ENCODE measurements at places on chromosomes 11 and 22.

DNA sequence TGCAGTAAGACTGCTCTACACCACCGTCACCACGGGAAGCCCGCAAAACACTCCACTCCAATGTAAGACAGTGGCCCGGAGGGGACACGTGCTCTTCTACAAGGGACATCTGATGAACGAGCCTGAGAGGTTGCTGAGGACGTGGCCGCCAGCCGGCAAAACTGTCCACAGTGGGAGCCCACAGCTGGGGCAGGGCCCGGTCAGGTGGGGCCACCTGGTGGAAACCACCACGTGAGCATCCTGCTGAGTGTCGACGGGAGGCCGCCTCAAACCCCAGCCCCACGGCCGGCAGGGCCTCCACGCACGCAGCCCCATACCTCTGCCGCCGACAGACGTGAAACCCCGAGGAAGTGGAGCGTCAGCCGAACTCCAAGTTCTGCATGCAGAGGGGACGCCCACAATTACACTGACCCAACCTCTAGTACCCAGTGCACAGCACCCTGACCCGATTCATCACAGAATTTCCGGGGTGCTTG is 42.6 kb downstream of the BRD1 start:
- no peak for DNase-seq

DNA sequence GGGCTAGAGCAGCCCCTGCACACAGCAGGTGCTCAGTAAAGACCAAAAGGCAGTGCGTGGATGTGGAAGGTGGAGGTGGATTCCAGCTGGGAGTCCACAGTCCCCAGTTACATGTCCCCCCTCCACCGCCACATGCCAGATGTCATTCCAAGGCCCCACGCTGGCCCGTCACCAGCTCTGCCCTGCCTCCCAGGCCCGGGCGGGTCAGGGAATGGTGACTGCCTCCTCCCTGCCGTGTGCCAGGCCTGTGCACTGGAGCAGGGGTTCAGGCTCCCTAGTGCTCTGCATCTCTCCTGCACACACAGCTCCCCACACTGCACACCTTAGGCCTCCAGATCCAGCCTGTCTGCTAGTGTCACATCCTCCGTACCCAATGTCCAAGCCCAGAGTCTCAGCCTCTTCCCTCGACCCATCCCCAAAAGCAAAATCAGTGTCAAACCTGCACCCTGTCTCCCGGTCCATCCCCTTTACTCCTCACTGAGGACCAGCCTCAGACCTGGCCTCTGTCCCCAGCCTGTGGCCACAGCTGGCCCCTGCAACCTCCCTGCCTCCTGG is 40.2 kb upstream of the PRODH start:
- no peak for DNase-seq

DNA sequence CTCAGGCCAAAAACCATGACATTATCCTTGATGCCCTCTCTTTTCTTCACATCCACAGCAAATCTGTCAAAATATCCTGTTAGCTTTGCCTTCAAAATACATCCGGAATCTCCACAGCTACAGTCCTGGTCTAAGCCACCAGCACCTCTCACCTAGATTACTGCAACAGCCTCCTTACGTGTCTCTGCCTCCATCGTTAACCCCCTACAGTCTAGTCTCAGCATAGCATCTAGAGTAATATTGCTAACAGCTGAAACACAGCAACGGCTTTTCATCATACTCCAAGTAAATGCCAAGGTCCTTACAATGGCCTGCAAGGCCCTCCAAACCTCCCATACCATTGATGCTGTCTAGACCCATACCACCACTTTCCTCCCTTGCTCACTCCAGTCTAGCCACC is 4.4 kb downstream of the TSG101 start:
- no peak for DNase-seq

DNA sequence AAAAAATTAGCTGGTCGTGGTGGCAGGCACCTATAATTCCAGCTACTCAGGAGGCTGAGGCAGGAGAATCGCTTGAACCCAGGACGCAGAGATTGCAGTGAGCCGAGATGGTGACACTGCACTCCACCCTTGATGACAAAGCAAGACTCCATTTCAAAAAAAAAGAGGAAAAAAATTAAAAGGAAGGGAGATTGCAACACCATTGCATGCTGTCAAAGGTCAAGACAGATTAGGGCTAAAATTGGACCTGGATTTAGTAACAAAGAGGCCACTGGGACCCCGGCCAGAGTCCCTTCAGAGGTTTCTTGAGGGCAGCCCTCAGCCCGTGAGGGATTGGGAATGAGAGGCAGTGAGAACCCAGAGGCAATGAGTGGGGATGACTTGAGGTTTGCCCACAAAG is 8.2 kb upstream of the MAFF start:
- DNase-seq = peak; percentile 86

- DNase-seq = no peak
Observed at GRCh38 chr11:37451903-37452302, 853.9 kb upstream of the RAG2 start.

- peak; percentile 89 for DNase-seq
Observed at GRCh38 chr22:19962246-19962908, 20.8 kb upstream of the TXNRD2 start.

DNA sequence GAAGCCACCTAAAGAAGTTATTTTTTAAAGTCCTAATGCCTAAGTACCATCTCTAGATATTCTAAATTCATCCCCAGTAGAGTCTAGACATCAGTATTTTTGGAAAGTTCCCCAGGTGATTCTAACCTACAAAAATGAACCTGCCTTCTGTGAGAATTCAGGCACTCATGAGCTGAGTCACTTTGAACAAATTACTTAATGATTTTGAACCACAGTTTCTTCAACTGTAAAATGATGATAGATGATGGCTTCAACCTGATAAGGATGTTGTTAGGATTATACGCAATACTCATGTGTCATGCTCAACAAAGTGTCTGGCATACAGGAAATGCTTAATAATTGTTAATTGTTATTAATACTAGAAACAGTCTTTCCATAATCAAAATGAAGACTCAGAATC is 82.8 kb upstream of the OR5AK2 start:
- DNase-seq = no peak

GRCh38 chr11:6438979-6439571 is 1.7 kb downstream of the HPX start:
- peak; percentile 39 for DNase-seq

GRCh38 chr11:94560834-94561233 is 6.3 kb upstream of the PIWIL4 start:
- DNase-seq = no peak

- no peak for DNase-seq
Observed at GRCh38 chr11:70205049-70205725, 2.1 kb downstream of the FADD start.
